Cerebellar nuclear complex (tissue), 1 donor: ENCODE measurements at places on chromosomes 5 and 9.

- no peak for DNase-seq
These were observed 657.4 kb downstream of the BRINP1 start for GRCh38 chr9:118711843-118712242.

- DNase-seq: no peak
These were observed 290.8 kb downstream of the MSX2 start for GRCh38 chr5:175015028-175015685.

- peak; percentile 51 for DNase-seq
These were observed 182.2 kb upstream of the ISL1 start for GRCh38 chr5:51201024-51201423.

DNA sequence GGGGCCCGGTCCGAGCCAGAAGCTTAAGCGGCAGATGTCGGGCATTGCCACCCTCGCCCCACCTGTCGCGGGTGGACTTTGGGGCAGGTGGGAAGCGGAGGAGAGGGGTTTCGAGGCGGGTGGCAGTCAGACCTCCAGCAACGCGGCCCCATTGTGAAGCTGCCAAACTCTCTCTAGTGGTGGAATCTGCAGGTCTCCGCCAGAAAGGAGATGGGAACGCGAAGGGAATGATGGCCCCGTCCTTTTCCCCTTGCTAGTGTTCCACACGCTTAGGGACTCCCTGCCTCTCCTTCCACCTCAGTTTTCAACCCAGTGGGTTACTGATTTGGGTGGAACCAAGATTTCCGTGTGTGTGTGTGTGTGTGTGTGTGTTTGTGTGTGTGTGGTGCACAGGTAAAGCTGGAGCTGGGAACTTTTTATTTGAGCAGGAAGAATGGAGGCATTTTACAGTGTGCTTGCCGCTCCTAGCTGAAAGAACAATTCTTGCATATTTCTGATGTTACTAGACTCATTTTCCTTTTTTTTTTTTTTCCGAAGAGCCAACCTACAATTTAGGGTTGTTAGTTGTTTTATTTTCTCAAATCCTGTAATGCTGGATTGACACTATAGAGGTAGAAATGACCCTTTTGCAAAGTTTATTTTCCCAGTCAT, 1.3 kb downstream of the MACIR start:
- DNase-seq: no peak

DNA sequence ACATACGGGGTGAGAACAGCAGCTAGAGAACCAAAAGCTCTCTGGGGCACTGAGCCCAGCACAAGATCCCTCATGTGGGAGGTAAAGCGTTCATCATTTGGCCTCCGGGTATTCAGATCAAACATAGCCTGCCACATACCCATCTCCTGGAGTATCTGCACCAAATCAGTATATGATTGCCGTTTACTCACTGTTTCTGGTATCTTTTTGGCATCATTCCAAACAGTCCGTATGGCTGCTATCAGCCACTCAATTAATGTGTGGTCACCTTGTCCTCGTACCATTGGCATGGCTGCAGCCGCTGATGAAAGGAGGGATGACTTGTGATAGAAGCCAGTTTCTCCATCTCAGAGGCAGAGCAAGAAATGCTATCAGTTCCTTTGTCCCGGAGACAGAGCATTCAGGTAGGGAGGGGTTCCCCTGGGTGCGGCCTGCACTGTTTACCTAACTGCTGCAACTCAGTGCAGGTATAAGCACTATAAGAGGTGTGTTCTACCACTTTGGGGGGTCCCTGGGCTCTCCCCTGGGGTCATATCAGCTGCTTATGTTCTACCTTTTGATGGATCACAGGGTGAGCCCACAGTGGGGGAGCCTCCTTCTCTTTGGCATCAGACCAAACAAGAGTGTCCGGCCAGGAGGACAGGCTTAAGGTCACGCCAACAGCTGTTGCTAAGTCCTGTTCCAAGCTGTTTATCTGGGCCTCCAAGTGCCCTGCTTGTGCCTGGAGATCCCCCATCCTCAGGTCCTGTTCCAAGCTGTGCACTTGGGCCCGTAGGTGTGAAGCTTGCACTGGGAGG, 9.4 kb downstream of the DMAC1 start:
- no peak for DNase-seq

- DNase-seq: no peak
These were observed 52.9 kb upstream of the ZNF366 start for GRCh38 chr5:72559866-72560766.

DNA sequence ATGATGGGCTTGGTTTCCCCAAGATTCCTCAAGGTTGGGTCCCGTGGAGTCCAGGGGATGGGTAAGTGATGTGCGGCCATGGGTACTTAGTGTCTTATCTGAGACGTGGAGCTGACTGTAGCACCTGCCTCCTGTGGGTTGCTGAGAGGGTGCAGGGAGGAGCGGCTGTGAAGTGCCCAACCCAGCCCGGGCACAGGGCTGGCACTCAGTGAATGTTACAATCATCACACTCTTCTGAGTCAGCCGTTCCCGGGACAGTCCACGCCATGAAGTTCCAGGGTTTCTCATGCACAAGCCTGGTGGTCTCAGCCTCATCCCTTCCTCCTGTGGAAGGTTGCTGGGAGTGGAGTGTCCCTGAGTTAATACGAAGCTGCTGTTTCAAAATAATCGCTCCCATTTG, 29.1 kb downstream of the NTNG2 start:
- DNase-seq: no peak

GRCh38 chr5:87266914-87267573, 639 bp upstream of the RASA1 start:
- peak; percentile 4 for DNase-seq

- no peak for DNase-seq
These were observed 585.3 kb upstream of the CCNG1 start for GRCh38 chr5:162852134-162852533.

DNA sequence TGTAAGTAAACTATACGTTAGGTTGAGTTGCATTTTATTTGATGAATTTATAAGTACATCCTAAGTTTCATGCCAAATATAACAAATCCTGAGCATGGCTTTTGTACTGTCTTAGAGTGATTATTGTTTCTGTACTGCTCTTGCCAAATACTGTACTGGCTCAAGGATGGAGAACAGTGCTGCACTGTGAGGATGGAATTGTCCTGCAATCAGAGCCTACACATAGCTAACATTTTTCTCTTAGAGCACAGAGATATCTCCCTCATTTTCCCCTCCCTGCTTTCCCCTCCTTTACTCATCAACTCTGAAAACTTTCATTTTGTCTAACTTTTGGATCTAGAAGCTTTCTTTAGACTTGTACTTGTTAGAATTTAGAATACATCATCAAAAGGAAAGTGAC, 28.3 kb downstream of the LRRC70 start:
- DNase-seq: no peak

DNA sequence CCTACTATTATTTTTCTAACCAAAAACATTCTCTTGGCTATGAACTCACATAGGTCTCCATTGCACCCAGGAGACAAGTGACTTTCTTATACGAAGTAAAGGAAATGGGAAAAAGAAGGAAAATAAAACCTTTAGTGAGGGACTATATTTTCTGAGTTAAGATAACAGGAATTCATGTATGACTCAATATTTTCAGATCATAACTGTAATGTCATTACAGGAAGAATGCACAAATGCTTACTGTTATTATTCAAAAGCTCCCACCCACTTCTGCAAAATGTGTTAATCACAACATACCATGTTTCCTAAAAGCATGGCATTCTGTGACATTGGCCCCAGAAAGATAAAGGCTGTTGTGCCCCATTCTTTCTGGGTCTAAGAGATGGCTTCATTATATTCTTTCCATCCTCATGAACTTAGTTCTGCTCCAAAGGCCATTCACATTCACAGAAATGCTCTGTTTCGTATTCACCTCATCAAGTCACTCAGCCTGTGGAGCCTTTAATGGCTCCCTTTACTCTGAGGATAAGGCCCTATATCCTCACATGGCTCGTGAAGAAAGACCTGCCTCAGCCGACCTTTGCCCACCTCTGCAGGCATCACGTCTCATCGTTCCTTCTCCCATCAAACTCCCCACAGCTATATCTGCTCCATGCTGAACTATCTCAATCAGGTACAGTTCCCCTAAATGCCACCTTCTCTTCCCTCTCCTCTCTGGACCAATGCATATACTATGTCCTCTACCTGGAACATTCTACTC, 77.0 kb downstream of the ABCA1 start:
- no peak for DNase-seq

DNA sequence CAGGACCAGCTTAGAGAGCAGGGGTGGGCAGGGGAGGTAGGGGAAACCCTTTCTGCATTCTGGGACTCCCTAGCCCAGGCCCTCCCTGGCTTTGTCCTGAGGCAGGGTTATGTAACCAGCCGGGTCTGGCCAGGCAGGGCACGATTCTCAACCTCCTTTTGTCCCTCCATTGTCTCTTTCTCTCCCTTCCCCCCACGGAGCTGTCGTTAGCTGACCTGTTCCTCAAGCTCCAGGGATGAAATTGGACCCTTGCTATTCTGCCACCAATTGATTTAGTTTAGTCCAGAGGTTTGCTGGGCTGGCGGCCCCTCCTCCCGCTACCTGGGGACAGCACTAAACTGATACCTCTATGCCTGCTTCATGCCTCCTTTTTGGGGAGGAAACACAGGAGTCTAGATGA, 9.4 kb upstream of the NDST1 start:
- DNase-seq: no peak

- no peak for DNase-seq
These were observed 13.6 kb downstream of the SEPTIN8 start for GRCh38 chr5:132763181-132764036.

DNA sequence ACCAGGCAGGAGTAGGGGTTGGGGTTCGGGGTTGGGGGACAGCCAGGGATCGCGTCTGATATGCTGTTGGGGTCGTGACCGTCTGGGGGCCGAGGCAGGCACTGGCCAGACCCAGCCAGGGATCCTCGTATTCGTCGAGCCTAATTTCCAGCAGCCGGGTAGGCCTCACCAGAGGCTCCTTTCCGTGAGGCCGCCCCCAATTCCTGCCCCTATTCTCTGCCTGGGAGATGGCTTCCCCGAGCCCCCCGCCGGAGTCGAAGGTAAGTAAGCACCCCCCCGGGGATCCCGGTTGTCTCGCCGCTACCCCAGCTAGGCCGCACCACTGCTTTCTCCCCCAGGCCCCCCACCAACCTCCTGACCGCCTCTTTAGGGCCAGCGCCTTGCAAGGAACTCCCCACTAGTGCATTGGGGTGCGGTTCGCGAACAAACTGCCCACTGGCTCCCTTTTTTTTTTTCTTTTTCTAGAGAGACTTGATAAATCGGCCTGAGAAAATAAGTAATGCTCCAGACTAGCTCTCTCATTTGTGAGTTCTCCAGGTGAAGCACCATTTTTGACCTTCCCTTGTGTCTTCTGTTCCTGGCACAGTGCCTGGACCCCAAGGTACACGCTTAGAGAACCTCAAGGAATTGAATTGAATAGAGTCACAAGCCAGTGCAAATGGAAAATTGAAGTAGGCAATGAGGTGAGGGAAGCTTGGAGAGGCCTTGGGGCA, 435 bp downstream of the ZNF189 start:
- DNase-seq: no peak

DNA sequence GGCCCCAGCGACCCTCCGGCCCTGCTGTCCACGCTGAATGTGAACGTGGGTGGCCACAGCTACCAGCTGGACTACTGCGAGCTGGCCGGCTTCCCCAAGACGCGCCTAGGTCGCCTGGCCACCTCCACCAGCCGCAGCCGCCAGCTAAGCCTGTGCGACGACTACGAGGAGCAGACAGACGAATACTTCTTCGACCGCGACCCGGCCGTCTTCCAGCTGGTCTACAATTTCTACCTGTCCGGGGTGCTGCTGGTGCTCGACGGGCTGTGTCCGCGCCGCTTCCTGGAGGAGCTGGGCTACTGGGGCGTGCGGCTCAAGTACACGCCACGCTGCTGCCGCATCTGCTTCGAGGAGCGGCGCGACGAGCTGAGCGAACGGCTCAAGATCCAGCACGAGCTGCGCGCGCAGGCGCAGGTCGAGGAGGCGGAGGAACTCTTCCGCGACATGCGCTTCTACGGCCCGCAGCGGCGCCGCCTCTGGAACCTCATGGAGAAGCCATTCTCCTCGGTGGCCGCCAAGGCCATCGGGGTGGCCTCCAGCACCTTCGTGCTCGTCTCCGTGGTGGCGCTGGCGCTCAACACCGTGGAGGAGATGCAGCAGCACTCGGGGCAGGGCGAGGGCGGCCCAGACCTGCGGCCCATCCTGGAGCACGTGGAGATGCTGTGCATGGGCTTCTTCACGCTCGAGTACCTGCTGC, 839 bp downstream of the KCNV2 start:
- no peak for DNase-seq

DNA sequence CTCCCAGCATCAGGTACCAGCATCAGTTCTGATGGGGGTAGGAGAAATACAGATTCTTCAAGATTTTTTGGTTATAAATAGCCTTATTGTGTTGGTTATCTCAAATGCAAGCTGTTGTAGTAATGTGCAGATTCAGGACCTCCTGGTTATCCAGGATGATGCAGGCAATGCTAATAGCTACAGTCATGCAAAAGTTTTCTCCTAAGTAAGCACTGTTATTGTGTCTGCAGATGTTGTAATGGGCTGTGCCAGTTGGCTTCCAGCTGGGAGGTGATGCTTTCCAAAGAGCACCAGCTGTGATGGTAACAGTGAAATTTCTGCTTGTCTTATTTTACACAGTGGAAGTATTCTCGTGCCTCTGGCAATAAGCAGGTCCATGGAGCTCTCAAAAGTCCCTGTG, 719.2 kb upstream of the CTNND2 start:
- no peak for DNase-seq

GRCh38 chr9:136306211-136307208, 2.6 kb upstream of the CCDC187 start:
- no peak for DNase-seq

DNA sequence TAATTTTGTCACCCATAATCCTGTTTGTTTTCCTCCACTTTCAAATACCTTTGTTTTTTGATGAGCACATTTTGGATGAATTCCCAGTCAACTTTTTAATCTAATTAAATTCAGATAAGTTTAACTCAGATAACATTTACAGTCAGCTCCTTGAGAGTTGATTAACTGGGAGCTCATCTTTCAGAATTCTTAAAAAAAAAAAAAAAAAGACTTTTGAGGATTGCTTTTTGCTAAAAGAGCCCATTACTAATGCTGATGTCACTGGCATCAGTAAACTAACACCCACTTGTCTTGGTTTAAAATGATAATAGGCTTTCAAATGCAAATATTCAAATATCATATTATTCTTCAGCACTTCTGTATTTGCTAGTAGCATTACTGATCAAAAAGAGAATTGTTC, 47.1 kb upstream of the NFIB start:
- DNase-seq: no peak

DNA sequence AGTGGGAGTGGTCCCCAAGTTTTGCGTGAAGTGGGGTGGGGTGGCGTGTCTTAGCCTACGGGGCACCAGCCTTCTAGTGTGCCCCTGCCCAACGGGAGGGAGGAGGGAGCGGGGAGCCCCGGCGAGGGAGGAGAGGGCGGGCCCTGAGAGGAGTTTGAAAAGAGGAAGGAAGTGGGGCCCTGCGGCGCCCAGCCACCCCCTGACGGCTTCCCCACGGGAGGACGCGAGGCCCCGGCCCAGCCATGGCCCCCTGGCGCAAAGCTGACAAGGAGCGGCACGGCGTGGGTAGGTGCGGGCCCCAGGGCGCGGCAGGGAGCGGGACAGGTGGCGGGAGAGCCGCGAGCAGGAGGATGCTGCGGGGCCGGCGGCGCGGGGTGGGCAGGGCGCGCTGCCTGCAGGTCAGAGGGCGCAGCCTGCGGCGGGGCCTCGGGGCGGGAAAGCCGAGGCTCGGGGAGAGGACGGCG, at the start of gene DOCK2:
DOCK2 (plus strand) TSS at position 191 of the 464 bp plus-strand sequence; CDS start at position 243, 52 bp downstream.
- DNase-seq: no peak
